Hematopoietic multipotent progenitor cell treated with erythropoietin and hydrocortisone succinate and interleukin-3 and kit ligand, for 4 days (in vitro differentiated cells): ENCODE measurements at places on chromosomes 4 and X.

- no peak for DNase-seq
Observed at GRCh38 chrX:68995386-68995779, 166.6 kb downstream of the EFNB1 start.

DNA sequence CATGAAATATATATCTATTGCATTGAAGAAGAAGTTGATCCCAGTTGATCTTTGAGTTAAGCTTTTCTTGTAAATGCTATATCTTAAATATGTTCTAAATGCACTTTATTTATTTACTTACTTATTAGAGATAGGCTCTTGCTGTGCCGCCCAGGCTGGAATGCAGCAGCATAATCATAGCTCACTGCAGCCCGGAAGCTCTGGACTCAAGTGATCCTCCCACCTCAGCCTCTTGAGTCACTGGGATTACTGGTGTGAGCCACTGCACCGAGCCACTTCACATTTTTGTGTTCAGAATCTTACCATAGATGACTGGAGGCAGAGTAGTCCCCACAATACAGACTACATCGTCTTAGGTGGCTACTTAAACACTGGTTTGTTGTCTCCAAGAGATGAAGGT, 324.3 kb upstream of the SLIT2 start:
- DNase-seq = no peak

DNA sequence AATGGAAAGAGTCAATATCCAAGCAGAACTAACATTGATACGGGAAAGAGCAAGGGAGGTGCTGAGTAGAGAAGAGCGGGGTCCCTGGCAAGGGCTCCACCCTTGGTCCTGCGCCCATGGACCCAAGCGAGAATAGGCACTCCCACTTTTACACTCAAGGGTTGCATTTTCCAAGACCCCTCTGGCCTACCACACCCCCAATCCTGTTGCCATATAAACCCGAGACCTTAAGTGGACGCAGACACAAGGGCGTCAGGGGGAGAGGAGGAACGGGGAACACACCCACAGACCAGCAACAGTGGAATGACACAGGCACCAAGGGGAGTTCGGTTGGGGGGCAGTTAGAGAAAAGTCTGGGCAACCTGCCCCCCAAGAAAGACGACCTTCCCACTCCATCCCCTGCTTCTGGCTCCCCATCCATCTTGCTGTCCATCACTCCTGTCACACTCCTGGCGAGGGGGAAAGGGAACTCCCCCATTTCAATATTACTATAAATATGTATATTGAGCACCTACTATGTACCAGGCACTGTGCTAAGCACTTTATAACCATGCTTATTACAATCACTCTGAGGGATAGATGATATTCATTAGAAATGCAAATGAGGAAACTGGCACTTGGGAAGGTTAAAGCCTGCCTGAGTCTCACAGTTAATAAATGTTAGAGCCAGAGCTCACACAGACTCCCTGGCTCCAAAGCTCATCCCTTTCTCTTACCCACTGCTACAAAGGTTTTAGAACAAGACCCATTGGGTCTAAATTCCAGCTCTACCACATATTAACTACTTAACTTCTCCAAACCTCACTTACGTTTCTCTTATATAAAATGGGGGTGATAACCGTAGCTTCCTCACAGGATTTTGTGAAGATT, 51.7 kb downstream of the SCD5 start:
- DNase-seq = no peak

- DNase-seq = peak; percentile 66
Observed at GRCh38 chr4:82898322-82899243, 2.0 kb upstream of the THAP9 start.
